CD4-positive, alpha-beta T cell treated with Interferon alpha-2 for 1 hour (primary cell): ENCODE measurements at places on chromosomes 4 and X.

DNA sequence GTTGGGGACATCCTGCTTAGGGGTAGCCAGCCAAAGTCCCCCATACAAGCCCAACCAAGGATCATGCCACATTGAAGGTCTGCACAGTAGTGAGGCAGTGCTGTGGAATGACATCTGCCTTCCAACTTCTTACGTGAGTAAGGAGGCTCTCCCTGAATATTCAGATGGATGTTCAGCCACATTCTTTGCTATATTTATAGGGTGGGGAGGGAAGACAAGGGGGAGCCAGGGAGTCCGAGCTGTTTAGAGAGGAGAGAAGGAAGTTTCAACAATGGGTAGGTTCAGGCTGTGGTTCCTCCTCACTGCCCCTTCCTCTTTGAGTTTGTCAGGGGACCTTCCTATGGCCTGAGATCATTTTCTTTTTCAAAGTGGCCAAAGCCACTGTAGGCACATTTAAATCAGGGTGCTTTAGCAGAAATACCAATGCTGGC, 29.8 kb downstream of the MSN start:
- no peak for DNase-seq

DNA sequence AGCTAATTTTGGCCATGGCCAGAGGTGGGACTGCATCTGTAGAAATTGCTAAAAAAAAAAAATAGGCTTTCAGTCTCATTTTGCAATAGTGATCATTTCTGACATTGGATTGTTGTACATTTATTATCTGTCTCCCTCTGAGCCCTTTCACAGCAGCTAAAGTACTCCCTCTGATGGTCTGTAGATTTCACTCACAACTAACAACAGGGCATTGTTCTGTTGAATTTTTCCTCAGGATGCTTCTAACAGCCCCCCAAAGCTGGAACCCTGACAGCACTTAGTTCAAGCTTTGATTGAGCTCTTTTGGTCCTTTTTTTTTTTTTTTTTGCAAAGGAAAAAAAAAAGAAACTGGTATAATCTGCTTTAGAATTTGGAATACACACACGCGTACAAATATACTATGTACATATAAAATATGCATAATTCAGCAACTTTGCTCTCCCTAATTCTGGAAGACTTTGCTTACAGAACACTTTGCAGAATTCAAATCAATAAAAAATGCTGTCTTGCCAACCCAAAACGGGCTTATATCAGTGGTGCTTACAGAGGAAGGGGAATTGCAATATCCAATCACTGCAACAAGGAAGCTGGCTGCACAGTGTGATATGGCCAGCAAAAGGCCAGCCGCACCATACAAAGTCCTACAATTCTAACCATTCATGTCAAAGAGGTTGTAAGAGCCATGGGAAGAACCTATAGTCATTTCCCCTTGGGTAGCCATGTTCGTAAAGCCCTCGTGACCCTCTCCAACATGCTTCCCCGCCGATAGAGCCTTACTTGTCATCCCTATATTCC, 406.4 kb downstream of the SMARCA1 start:
- no peak for DNase-seq

DNA sequence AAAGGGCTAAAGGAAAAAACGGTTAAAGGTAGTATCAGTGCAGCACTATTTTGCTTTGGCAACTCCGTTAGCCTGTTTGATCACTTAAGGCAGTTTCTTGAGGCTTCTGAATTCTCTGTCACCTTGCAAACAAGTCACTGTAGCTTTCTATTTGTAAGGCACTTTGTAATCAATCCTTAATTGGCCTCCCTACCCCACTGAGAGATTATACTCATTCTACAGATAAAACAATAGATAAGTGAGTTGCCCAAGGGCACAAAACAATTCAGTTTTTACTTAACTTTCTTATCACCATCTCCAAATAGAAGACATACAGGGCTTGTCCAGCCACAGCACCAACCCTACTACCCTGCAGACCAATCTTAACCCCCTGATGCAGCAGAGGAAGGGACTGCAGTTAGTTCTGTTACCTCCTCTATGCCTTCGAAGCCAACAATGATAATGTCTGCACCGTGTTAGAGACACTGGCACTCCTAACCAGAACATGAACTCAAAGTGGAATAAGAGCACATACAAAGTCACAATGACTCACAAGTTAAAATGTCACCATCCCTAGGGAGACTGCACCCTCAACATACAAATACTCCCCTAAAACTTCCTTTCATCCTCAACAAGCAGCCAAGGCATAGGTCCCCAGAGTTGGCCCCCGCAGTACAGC, 1.7 kb downstream of the TMEM185A start:
- no peak for DNase-seq

GRCh38 chr4:182845618-182846017, 71.6 kb downstream of the DCTD start:
- no peak for DNase-seq

- DNase-seq: no peak
Observed at GRCh38 chr4:168240821-168241220, 77.7 kb downstream of the DDX60 start.

DNA sequence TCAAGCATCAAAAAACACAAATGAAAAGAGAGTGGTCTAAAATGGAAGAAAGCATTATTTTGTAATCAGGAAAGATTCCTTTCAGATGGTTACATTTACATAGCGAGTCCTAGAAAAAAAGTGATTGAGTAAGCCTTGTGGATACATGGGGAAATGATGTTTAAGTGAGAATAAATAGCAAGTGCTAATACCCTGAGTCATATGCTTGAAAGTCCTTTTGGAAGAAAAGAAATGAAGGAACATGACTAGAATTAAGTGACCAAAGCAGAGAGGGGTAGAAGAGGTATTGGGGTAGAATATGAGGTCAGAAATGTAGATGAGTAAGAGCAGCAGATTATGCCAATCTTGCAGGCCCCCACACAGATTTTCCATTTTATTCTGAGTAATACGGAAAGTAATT, 814.8 kb upstream of the GRID2 start:
- no peak for DNase-seq

DNA sequence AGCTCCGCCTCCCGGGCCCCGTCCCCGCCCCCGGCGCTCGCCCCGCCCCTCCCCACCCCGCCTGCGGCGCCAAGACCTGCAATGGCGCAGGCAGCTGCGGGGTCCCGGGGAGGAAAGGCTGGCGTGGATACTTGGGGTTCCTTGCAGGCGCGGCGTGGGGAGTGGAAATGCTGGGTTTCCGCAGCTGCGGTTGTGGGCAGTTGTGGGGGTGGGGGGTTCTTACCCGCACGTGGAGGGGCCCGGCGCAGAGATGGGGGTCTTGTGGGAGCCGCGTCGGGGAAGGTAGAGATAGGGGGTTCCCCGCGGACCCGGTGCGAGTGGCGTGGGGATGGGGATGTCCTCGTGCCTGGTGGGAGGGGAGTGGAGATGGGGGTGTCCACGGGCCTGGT, 680 bp upstream of the ASMTL start:
- peak; percentile 83 for DNase-seq

- no peak for DNase-seq
Observed at GRCh38 chr4:1933700-1934099, 62.5 kb downstream of the NSD2 start.

- DNase-seq: no peak
Observed at GRCh38 chrX:69000877-69001276, 164.4 kb downstream of the PJA1 start.

- DNase-seq: no peak
Observed at GRCh38 chr4:23297327-23297726, 592.5 kb downstream of the PPARGC1A start.

- DNase-seq: no peak
Observed at GRCh38 chr4:136748773-136749172, 783.5 kb downstream of the PCDH18 start.

DNA sequence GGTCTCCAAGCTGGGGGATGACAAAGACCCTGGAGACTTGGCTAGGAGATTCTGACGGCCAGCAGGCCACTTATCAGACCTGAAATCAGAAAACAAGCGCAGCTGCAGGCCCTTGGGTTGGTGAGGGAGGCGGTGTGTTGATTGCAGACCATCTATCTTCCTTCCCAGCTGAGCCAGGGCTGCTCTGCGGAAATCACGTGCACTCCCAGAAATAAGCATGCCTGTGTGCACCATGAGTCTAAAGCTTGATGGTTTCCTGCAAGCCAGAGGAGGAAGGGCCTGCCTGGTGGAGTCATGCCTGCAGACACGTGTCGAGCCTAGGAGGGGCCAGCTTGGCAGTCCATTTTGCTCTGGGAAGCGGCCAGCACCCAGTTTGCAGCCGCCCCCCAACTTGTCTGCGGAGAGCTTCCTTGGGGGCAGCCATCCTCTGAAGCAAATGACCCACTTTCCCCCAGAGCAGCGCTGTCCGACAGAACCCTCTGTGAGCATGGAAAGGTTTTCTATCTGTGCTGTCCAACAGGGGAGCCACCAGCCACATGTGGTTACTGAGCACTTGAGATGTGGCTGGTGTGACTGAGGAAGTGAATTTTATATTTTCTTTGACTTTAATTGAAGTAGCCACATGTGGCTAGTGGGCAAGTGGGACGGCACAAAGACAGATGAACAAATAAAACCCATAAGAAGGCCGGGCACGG, 175.7 kb upstream of the BCOR start:
- DNase-seq: no peak

DNA sequence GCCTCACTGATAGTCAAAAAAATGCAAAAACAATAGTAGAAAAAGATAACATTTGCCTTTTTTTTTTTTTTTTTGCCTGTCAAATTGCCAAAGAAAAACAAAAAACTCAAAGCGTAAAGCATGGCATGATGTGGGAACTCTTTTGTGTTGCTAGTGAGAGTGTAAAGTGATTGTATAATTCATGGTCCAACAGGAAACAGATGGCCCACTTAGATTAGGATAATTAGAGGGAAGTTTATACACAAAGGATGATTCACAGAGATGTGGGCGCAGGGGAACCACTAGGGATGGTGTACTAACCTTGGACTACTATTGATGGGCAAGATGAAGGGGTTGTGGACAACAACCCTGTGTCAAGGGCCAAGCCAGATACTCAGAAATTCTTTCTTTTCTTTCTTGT, 16.4 kb downstream of the MCUB start:
- DNase-seq: no peak

DNA sequence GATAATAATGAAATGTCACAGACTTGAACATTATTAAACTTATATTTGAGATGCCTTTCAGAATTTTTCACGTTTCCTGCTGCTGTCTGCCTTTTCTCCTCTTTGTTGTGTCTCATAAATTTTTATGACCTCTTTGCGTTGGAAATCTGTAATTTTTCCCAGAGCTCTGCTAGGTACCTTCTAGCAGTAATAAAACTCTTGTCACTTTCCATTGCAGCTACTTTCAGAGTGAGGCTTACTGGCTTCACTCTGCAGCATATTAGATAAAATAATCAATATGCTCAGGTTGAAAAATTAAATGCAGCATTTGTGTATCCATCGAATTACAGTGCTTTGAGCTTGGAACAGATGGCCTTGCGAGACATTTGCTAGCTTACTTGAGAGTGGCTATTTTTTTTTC, 689.0 kb downstream of the GRID2 start:
- DNase-seq: no peak
